ENCODE measurements at places on chromosomes 7 and 10.
A peak's percentile ranks its signal among the peaks of the same experiment; 100 is the strongest.

DNA sequence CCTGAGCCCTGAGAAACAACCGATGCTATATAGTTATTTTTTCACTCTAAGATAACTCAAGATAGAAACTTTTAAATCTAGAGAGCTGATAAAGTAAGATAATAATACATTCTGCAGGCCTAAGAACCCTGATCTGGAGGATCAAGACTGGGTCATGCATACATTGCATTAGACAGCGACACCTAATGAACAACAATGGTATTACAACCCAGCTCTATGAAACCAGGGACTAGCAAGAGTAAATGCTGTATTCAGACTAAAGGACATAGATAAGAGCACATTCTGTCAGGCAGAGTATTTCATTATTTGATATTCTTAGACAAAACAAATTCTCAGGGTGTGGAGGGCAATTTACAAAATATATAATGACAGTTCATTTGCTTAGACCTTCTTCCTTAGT lies 148.6 kb downstream of the GRK5 start:
- DNase-seq: no peak

DNA sequence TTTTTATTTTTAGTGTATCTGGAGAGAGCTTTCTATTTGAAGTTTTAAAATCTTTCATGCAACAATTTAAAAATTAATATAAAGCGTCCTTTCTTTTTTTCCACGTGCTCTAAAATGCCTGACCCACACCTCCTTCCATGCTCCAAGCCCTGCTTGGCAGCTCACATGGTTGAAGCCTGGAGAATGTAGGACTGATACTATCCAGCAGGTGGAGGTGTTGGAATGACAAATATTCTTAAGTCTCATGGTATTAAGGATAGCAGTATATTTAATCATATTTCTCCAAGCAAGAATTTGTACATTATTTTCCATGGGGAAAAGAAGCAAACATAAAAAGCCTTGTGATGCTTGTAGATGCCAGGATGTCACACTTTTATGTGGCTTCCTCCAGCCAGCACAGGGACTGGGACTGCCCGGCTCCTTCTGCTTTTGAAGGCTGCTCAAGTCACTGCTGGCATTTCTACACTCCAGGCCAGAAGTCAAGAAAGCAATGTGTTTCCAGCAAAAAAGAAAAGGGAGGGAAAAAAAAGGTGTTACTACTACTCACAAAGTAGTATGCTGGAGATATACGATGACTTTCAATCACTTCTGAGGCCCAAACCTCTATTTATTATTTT lies 49.7 kb downstream of the BZW2 start:
- DNase-seq: no peak

- no peak for DNase-seq
Observed at GRCh38 chr10:61125560-61126170, 181.7 kb upstream of the RHOBTB1 start.

DNA sequence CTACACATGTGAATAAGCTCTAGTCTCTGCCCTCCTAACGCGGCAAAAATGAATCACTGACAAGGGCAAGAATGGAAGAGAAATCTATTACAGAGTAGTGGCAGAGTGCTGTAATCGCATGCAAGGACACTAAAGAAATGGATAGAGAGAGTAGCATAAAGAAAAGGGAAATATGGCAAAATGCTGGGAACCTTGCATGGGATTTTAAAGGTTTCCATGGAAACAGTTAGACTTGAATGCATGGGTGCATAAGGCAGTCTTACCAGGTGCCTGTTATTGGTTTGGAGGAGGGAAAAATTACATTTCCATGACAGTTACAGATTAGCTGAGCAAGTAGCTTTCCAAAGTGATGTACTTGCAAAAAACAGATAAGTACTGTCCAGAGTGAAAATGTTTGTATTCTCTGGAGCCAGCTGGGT lies 233.4 kb downstream of the PTN start:
- no peak for DNase-seq

DNA sequence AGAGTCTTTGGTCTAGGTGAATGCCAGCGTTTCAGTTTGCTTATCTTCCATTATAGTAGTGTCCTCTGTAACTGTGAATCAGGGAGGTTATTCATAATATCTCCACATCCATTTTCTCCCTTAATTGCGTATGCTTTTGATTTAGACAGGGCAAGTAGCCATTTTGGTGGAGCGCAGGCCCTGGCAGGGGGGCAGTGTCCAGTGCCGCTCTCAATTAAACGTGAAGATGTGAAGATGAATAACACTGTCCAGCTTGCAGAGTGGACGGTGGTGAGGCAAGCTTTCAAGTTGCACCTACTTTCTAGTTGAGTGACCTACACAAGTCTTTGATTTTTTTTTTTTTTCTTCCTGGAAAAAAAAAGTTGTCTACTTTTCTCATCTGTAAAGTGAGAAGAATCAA lies 4.5 kb downstream of the TSPAN14 start:
- DNase-seq: no peak

GRCh38 chr7:34406848-34407530 lies 251.0 kb upstream of the NPSR1 start:
- DNase-seq: no peak

DNA sequence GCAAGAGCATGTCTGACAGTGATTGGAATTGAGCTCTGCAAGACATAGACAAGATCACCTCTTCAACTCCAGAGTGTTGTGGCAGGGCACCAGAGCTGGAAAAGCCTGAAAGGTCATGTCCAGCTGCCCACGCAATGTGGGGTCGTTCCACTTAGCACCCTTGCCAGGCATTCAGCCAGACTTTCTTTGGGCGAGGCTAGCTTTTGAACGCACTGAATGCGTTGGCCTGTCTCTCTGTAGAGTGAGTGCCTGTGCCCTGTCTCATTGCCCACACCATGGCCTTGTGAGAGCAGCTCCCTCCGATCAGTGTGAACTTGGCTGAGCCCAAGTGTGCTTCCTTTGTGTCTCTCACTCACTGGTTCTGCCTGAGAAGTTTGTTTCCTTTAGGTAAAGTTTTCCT lies 23.3 kb downstream of the UBTD1 start:
- no peak for DNase-seq

- no peak for DNase-seq
Observed at GRCh38 chr7:150332852-150333635, 8.4 kb downstream of the RARRES2 start.

DNA sequence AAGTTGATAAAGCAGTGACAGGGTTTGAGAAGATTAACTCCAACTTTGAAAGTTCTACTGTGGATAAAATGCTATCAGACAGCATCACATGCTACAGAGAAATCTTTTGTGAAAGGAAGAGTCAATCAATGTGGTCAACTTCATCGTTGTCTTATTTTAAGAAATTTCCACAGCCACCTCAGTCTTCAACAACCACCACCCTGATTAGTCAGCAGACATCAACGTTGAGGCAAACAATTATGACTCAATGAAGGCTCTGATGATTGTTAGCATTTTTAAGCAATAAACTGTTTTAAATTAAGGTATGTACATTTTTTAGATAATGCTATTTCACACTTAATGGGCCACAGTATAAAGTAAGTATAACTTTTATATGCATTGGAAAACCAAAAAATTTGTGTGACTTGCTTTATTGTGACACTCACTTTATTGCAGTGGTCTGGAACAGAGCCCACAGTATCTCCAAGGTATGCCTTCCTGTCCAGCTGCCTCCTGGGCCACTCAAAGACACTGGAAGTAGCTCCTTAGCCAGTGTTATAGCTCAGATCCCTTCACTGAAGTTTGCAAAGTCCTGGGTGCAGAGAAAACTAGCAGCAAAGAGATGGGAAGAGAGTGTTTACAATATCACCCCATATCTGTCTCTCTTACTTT lies 293.1 kb downstream of the ARHGAP12 start:
- DNase-seq: no peak

- no peak for DNase-seq
Observed at GRCh38 chr10:28858646-28859045, 181.3 kb downstream of the BAMBI start.

DNA sequence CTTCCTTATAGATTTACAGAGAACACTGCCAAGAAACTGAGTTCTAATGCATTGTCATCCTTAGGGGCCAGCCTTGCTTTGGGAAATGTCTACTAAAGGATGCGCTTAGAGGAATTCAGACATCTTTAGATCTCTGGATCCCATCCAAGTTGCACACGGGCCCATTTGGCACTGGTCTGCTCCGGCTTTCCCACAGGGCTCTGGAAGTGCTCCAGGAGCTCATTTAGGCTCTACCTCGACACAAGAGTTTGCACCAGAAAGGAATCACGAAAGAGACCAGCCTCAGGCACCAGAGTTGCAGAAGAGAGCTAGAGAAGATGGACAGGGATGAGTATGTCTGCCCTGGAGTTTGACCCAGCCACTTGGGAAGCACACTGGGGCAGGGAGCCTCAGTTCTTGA lies 150.1 kb upstream of the TMEM72 start:
- no peak for DNase-seq

GRCh38 chr7:2508327-2509215 lies 11.0 kb upstream of the LFNG start:
- DNase-seq: peak; percentile 74
